DMS79 treated with DMSO at 0.1 percent for 48 hours (cell line): ENCODE measurements at places on chromosomes 11 and 22.

GRCh38 chr22:46459347-46460065 is 77.9 kb downstream of the CELSR1 start:
- no peak for DNase-seq

DNA sequence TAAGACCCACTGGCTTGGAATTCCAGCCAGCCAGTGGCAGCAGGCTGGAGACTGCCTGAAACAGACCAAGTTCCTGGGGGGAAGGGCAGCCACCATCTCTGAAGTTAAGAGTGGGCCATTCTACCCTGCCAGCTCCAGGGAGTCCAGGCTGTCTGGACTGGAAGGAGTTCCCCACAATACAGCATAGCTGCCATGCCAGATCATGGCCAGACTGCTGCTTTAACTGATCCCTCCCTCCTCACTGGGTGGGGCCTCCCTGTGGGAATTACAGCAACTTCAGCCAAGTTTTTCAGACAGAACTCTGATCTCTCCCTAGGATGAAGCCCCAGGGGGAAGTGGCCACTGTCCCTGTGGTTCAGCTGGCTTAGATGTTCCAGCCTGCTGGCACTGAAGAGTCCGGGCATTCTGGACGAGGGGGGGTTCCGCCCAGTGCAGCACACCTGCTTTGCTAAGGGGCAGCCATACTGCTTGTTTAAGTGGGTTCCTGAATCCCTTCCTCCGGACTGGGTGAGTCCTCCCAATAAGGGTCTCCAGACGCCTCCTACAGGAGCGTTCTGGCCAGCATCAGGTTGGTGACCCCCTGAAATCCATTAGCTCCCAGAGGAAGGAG is 455.4 kb downstream of the DLG2 start:
- no peak for DNase-seq

- no peak for DNase-seq
Measured at GRCh38 chr22:39653787-39654077, 83.2 kb downstream of the CACNA1I start.

DNA sequence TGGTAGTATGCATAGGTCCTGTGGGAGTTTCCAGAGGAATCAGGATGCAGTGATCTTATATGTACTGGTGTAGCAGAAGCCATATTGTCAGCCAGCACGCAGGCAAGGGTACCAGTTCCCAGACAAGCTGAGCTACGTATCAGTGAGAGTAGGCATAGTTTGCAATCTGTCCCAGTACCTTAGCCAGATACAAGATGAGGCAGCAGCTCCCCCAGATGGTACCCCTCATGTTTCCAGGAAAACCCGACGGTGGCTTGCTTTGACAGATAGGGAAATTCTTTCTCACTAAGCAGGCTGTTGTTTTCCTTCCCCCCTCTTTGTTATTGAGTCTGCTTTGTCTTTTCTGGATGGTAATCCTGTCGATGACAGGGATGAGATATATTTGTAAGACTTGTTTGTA is 109.7 kb upstream of the RRM1 start:
- no peak for DNase-seq

- DNase-seq: no peak
Measured at GRCh38 chr22:42785706-42786499, 65.2 kb upstream of the A4GALT start.
